ENCODE measurements at places on chromosomes 4 and X.
A peak's percentile ranks its signal among the peaks of the same experiment; 100 is the strongest.

GRCh38 chr4:188691811-188692210 lies 552.6 kb downstream of the TRIML1 start:
- DNase-seq, result no peak

- no peak for DNase-seq
Measured at GRCh38 chr4:20724915-20725314, 24.7 kb downstream of the PACRGL start.

DNA sequence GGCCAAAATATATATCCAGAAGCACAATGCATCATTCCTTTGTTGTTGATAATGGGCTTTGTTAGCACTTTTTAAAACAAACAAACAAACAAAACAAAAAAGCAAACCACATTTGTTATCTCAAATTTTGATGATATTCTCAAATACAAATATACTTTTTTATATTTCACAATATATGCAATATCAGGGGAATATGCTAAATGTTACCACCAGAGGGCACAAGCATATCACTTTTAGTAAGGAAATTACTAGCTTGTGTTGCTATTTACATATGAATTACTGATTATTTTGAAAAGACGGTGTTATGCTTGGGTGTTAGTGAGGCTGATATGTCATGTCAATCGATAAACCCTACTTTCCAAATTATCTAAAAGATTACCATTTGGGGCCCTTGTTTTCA lies 29.1 kb downstream of the RIPPLY1 start:
- no peak for DNase-seq

DNA sequence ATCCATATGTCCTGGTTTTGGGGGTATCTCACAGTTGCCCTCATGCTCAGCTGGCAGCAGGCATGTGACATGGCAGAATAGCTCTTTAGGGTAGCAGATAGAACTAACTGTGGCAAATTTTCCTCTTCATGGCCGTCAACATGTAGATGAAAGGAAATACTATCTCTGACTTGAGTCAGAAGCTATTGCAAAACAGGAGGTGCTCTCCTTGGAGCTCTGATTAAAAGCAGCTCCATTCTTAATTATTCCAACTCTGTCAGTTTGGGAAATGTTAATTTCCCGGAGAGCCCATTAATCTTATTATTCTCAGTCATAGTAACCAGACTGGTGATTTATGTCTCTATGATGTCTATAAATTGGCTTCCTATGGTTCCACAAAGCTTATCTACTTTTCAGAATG lies 18.2 kb downstream of the IL13RA1 start:
- no peak for DNase-seq

DNA sequence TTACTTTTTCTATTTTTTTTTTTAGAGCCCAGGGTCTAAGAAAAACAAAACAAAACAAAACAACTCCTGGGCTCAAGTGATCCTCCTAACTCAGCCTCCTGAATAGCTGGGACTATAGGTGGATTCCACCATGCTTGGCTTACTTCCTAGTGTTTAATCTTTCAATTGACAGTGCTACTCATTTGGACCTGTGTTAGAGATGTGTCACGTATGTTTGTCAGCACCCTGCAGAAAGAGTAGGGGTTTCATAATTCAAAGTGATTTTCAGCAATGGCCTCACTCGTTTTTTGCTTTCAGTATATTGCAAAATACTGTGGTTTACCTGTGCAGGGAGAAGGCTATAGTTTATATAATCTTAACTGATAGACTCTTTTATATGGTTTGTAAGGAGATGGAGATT lies 71.6 kb upstream of the TEX13D start:
- no peak for DNase-seq

DNA sequence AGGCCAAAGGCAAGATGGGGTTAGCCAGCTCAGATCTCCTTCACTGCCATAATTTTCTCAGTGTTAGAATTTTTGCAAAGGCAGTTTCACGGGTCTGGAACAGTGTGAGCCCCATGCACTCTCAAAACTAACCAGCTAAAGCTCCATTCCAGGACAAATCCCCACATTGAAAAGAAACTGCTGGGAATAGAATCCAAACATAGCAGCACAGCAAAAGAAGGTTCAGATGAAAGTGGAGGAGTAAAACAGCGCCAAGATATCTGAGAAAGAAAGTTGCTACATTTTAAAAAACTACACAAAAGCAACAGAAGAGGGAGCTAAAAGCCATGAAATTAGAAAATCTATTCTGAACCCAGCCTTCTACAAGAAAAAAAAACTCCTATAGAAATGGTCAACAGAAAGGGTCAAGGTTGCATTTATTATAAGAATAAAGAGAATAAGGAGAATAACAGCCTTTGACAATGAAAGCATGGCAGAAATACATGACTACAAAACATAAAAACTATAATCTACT lies 39.6 kb upstream of the SLC7A3 start:
- DNase-seq, result no peak

DNA sequence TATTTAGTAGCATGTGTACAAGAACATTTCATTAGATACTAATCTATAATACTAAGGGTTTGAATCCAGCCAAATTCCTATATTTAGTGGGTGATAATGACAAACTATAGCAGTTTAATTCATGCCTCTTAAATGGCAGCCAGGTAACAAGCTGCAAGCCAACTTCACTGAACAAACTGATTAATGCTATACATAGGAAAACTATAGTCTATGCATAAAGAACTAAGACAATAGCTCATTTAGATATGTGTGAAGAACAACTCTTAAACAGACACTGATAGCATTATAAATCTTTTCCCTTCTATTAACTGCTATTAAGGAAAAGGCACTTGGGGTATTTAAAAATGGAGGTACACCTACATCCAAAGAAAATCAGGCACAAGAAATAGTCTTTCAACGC lies 19.1 kb downstream of the ACSL1 start:
- DNase-seq, result no peak

- DNase-seq, result peak; percentile 83
Measured at GRCh38 chr4:3461515-3462291, 1.4 kb upstream of the DOK7 start.

DNA sequence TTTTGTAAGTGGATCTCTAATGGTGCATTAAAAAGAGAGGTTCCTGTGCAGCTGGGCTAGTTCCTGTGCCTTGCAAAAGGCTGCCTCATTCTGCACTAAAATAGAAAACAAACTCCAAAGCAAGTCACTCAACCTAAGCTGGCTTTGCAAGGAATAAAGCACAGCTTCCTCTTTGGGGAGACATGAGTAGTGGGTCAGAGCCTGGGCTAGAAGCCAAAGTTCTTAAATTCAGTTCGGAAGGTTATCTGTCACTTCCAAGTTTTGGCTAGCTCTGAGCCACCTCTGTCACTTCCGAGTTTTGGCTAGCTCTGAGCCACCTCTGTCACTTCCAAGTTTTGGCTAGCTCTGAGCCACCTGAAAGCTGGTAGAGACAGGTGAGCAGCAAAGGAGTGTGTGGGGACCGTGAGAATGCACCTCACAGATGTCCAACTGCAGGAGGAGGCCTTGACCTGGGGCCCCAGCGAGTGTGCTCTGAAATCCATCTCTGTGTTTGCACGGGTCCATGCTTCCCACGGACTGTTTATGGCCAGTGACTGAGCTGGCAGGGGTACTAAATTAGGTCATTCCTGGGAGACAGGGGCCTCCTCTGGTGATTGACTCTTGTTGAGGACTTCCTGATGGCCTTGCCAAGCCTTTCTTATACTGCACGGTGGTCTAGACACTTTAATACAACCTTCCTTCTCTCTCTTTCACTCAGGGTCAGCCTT lies 36.4 kb upstream of the MAMLD1 start:
- no peak for DNase-seq

DNA sequence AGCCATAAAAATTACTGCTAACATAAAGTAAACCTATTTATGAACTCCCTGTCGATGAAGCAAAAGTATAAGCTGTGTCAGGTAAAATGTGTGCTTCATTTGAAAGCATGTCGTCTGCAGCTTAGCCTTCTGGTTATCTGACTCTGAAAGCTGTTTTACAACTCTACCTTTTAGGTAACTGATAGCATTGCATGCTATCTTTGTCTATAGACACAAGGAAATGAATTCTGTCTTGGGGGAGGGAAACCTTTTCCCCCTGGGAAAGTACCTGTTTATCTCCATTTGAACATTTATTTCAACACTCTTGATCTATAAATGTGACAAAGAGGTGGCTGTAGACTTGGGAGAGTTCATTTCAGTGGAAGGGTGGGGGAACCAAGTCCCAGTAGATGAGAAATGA lies 51.4 kb downstream of the RAB40A start:
- DNase-seq, result no peak

GRCh38 chrX:50594788-50595187 lies 124.2 kb upstream of the DGKK start:
- DNase-seq, result no peak

GRCh38 chr4:118917582-118917981 lies 28.9 kb downstream of the SYNPO2 start:
- no peak for DNase-seq

DNA sequence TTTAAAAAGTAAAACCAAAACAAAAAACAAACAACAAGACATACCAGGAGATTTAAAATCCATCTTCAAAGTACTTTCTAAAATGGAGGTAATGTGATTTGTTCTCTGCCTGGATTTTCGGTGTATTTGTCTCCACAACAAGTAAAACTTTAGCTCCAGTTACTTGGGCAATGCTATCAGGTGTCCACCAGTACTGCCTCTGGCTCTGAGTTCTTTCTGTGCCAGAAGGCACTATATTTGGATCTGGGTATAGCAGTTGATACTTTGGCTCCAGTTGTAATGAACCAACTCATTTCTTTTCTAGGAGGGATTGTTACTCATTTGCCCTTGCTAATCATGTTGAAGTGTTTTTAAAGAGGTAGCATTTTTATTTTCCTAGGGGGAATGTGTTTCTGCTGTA lies 9.5 kb upstream of the PDLIM5 start:
- no peak for DNase-seq

DNA sequence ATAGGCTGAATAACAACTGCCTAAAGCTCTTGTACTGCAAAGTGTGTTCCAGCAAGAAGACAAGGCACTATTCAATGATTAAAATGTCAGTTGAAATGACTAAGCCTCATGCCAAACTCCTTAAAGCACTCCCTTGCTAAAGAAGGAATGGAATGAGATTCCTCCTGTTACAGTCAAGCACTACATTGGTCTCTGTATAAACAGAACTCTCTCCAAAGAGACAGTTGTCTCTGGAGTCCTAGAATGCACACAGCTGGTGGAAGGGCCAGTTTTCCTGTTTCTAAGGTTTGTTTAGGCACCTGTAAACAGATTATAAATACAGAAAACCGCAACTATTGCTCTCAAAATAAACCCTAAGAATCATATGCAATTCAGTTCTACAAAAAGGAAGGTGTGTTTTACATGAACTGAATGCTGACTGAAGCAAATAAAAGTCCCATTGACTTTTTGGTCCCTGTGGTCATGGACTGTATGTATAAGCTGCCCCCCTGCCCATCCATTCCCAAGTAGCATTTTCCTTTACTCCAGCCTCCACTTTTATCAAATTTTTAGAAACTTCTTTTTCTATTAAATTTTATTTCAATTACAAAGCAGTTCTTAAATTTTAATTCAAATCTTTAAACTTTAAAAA lies 47.0 kb downstream of the FAT1 start:
- DNase-seq, result no peak

- DNase-seq, result no peak
Measured at GRCh38 chr4:33940281-33940680, 2304.0 kb downstream of the ARAP2 start.

DNA sequence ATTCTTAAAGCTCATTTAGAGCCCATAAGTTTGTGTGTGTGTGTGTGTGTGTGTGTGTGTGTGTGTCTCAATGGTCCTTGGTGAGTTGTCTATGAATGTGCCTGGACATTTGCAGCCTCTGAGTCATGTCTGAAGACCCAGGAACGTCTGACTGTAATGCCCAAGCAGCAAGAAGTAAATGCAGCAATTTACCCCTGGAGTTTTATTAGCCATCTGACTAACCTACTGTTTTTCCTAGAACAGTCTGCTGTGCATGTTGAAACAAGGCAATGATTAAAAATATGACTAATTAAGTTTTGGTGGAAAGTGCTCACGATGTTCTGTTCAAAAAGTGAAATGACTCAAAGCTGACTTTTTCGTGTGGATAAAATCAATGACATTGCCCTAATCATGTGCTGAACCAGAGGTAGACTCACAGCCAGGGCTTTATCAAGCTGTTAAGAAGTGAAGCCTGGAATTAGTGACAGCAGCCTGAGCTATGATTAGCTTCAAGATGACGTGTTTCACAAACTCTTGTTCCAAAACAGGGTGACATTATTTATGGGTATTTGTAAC lies 201.6 kb downstream of the CPE start:
- no peak for DNase-seq

DNA sequence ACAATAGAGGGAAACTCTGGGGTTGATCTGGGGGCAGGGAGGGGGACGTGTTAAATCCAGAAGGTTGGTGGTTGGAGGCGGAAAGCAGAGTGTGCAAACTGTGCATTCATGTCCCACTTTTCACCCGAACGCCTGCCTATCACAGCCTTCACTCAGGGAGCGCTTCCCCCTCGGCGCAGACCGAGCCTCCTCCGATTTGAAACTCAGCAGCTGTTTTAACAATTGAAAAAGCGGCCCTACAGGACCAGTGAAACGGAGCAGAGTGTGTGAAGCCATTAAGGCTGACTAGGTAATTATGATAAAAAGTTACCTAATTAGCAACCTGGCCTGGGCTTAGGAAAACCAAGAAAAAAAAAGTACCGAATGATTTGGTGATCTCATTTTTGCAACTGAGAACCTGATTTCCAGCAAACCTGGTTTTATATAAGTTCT lies 685 bp upstream of the NDNF start:
- peak; percentile 19 for DNase-seq

DNA sequence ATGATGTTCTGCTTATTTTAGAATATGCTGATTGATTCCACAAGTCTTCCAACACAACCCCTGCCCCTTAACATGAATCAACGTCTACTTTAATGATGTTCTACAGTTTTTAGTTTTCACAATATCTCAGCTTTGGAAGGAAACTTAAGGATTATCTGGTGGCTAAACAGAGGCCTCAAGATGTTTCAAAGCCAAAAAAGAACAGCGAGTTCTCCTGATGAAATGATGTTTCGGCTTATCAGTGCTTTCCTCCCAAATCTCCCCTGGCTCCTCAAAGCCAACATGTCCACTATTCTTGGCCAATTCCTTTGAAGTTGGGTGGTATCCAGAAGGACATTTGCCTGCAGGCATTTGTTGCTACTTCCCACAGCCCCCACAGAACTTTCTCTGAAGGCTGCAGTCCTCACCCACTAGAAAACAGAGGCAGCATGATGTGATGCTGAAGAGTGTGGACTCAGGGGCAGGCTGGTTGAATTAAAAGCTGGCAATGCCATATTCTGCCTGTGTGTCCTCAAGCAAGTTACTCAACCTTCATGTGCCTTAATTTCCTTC lies 87.3 kb downstream of the ADGRG4 start:
- DNase-seq, result no peak

- DNase-seq, result no peak
Measured at GRCh38 chrX:136856050-136856449, 24.5 kb downstream of the RBMX start.

GRCh38 chr4:8353912-8354453 lies 84.4 kb downstream of the HTRA3 start:
- no peak for DNase-seq

- DNase-seq, result no peak
Measured at GRCh38 chrX:96386981-96387380, 297.7 kb upstream of the DIAPH2 start.

GRCh38 chr4:64727960-64728359 lies 318.7 kb upstream of the TECRL start:
- no peak for DNase-seq

Data from left ventricle myocardium inferior (tissue), 1 donor.